ENCODE measurements at places on chromosomes 6 and 20.

DNA sequence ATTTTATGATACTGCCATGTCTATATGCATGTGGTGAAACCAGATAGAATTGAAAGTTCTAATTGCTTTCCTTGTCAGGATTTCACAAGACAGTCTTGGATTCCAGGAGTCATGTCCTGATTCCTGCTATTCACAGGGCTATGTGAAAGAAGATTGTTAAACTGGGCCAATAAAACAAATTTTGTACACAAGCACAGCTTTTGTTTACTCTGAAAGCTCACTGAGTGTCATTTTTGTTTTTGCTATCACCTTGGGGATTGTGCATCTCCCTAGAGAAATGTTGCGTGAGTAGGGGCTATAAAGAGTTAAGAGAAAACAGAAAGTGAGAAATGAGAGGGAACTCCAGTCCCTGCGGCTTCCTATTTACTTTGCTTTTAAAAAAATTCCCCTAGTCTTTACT is 627.5 kb downstream of the PKHD1 start:
- no peak for DNase-seq

GRCh38 chr6:48109944-48110343 is 1.1 kb downstream of the PTCHD4 start:
- DNase-seq: no peak

DNA sequence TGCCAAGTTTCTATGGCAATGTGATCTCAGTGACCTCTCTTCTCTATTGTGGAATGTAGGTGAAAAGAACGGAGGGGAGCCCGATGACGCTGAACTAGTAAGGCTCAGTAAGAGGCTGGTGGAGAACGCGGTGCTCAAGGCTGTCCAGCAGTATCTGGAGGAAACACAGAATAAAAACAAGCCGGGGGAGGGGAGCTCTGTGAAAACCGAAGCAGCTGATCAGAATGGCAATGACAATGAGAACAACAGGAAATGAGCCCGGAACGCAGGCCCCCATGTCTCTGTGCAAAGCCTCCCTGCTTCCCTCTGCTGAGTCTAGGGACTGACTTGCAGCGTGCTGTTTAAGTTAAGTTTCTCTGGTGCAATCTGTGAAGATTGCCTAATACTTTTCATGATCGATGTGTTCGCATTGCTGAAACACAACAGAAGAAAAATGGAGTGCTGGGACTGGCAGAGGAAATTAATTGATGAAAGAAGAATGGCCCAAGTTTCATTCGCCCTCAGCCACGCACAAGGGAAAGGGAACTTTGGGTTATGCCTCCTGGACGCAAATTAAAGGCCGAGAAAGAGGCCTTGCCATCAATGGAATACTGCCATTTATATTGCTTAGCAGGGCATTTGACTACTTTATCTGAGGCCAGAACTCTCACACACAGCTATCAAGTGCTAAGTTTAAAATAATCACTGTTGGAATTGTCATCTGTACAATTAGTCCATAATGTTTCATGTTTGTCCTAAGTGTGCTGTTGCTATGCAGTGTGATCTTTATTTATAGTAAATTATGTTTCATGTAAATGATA is 146.4 kb downstream of the AKAP7 start:
- DNase-seq: peak; percentile 77

- DNase-seq: no peak
Observed at GRCh38 chr6:158377860-158378259, 65.6 kb downstream of the TULP4 start.

DNA sequence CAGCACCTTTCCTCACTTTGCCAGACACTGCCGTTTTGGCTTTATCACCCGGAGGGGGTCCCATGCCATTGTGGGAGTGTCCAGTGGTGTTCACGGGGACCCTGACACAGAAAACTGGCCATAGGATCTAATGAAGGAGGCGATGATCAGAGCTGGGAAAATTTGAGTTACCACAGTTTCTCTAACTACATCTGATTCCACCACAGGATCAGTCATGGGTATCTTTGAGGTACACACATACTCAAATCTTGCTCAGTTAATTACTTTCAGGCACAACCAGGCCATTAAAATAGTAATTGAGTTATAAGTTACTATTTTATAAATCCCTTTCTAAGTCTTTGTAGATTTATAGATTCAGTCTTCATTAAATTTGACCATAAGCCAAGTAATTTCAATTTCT is 215.1 kb downstream of the PRL start:
- DNase-seq: no peak

GRCh38 chr20:44601236-44601671 is 18.9 kb downstream of the PKIG start:
- DNase-seq: no peak

DNA sequence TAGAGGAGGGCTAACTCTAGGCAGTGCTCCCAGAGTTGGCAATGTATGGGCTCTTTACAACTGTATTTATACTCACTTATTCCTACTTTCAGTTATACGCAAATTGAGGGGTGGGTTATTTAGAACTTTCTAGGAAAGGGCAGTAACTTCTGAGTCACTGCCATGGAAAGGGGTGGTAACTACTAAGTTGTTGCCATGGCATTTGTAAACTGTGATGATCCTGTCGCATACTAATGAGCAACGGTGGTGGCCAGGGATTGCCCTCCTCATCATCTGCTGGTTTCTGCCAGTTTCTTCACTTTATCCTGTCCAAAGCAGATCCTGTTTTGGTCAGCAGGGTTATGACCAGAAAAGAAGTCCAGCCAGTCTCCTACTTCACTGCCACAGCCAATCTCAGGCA is 95.5 kb upstream of the PTPRT start:
- no peak for DNase-seq

DNA sequence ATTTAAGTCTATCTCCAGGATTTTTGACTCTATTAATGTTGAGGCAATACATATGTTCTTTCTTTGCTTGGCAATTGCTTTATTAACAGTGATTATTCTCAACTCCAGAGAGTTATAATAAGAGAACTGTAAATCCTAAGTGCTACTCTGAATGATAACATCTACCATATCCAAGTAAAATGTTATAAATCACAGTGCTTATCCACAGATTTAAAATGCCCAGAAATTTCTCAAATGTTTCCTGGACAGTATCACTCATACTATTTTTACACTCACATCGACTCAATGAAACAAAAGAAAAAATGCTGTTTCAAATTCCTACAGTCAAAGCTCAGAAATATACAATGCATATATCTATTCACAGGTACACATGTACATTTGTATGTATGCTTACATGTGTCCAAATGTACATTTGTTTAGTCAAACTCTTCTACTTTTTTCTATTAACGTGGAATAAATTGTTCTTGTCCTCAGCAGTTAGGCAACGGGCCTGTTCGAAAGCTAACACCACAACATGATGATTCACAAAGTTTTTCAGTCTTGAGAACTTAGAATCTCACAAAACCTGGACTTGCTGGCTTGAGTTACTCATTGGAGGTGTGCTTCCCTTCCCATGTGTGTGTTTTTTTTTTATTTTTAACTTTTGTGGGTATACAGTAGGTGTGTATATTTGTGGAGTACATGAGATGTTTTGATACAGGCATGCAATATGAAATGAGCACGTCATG is 193.0 kb downstream of the GJA10 start:
- no peak for DNase-seq

DNA sequence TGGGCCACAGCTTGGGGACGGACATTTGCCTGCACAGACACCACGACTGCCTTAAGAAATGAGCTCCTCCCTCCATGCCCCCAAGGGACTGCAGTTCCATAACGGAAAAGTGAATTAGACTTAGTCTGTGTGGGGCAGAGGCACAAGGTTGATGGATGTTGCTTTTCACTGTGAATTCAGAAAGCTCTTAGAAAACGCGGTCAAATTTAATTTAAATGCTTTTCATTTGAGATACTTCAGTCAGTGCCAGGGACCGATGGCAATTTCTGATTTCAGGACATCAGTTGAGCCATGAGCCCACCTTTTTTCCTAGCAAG is 356.4 kb downstream of the KIF16B start:
- DNase-seq: no peak

DNA sequence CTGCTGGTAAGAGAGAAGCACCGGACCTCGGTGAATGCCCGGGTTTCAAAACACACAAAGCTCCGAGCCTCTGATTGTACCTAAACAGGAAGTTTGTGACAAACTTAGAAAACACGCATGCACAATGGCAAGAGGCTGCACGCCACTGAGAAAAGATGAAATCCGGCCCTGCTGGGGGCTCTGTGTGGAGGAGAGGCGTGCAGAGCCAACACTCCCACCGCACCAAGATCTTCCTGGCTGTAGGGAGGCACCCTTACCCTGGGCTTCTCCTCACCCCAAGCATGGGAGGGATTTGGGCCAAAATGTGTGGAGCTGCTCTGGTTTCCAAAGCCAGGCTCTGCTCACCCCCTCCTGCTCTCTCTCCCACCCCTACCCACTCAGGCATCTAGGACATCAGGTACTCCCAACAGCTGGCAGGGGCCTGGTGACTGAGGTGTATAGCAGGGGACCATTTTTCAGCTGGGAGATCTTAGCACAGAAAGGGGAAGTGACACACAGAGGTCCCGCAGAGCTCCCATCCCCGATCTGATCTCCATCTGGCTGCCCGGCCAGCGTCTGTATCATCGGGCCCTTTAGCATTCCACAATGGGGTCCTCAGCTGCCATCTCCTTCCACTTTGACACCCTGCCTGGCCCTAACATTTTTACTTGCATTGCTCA is 84.2 kb downstream of the TRERF1 start:
- DNase-seq: peak; percentile 72

DNA sequence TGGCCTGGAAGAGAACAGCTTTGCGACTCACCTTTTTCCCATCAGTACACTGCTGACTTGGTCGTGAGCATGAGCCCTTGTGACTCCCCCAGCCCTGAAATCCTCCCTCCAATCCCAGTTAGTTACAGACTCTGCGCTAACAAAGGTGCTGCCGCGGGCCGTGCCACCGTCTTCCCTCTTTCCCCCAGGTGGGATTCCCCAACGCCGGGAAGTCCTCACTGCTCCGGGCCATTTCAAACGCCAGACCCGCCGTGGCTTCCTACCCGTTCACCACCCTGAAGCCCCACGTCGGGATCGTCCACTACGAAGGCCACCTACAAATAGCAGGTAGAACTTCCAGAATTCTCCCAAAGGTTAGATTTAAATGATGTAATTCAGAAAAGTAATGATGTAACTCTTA is 16.1 kb downstream of the MTG2 start:
- no peak for DNase-seq

GRCh38 chr6:76862936-76863335 is 600.4 kb downstream of the HTR1B start:
- no peak for DNase-seq

DNA sequence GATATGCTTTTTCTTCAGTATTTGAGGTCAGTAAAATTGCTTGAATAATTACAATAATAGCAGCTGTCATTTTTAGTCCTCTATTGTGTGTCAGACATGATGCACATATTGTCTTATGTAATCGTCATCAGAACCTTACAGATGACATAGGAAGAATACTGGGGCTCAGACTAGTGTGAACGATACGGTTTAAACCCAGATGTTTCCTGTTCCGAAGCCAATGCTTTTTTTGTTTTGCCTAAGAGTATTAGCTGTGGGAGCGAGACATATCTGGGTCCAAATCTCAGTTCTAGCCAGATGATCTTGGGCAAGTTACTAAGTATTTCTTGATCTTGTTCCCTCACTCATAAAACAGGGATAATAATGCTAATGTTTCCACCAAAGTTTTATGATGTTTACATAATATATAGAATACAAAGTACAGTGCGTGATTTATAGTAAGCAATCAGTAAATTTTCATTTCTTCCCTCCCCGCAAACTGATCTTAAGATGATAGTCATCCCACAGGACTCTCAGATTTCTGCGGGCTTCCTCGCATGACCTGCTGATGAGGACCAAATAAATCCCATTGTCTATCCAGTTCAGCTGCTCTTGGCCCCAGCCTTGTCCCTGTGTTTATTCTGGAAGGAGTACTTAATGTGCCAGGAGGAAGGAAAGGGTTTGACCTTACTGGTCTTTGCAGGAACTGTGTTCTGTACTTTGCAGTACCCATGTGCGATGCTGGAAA is 98.2 kb downstream of the CAP2 start:
- peak; percentile 11 for DNase-seq

GRCh38 chr20:62052842-62053464 is 12.7 kb downstream of the TAF4 start:
- no peak for DNase-seq

DNA sequence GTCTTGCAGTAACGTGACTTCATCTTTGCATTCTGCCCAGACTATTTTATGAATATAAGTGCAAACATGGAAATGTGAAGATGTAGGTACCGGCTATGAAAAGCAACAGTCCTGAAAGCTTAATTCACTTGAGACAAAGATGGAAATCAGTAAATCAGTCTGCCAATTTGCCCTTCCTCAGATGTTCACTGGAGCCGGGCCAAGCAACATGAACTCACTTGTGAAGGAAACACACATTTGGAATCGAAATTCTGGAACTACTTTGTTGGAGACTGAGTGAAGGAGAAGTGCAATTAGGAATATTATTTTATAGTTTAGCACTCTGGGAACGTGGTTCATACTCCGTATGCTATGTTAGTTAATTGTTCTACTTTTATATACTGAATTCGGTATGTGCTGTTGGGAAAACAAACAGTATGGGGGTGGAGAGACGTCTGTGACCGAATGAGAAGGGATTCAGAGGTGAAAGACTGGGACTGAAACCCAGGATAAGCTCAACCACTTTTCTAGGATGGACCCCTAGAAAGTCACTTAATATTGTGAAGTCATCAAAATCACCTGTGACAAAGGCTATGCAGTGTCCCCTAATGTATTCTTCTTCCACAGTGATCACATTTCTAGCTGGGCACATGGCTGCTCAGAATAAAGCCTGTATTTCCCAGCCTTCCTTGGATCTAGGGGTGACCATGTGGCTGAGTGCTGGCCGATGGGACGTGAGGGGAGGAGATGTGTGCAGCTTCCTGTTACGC is 95.5 kb downstream of the PREX1 start:
- no peak for DNase-seq

Data from hematopoietic multipotent progenitor cell treated with erythropoietin and hydrocortisone succinate and interleukin-3 and kit ligand, for 4 days (in vitro differentiated cells).